ENCODE measurements at places on chromosomes 12 and 14. TPM values are rescaled to one million over a fixed set of nuclear protein-coding genes. Genes with fewer than 3 reads are reported as not detected.

DNA sequence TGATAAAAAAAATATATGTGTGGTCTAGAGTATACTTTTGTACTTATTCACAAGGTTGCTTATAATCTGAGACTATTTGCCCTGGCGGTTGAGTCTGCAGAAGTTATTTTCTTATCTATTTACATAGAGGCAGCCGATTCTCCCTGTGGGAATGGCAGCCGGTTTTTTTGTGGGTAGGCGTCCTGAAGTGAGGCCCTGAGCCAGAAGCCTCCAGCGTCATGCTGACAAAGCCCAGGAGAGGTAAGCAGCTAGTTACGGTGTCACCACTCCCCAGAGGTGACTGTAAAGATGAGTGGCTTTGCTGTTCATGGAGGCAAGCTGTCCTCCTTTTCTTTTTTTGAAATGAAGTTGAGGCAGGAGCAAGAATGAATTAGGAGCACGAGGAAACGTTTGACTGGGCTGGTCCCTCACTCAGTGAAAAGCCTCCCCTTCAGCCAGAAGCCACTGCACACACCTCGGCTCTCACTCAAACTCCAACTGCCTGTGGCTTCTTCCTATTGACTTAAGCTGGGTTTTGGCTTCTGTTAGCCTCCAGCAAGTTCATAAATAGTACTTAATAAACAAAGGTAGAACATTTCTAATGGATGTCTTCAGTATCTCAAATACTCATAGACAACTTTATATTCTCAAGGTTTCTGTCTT, 21.5 kb downstream of the PAX9 start:
- DNase-seq = no peak

Gene ASB2
- 3.2 TPM for polyA plus RNA-seq

DNA sequence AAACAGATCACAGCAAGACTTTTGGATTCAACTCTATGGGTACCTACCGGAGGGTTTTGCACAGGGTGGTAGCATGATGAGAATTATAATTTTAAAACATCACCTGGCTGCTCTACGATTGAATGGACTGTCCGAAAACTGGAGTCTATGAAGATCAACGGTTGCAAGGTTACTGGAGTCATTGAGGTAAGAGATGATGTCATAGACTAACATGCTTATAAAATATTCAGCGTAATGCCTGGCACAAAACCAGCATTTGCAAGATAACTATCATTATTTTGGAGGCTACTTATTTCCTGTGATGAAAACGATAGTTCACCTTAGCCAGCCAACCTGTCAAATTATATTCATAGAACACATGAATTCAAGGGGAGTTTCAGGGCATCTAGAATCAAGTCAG, 580.6 kb upstream of the TBX3 start:
- no peak for DNase-seq

Gene CNTN1
- 4.0 TPM for polyA plus RNA-seq

Gene SPIC
- polyA plus RNA-seq = not detected

Gene CD163
- polyA plus RNA-seq = 0.02 TPM

Gene ALDH1L2
- 3.7 TPM for polyA plus RNA-seq

- DNase-seq = no peak
These were observed 170.8 kb downstream of the RPL10L start for GRCh38 chr14:46480817-46481216.

DNA sequence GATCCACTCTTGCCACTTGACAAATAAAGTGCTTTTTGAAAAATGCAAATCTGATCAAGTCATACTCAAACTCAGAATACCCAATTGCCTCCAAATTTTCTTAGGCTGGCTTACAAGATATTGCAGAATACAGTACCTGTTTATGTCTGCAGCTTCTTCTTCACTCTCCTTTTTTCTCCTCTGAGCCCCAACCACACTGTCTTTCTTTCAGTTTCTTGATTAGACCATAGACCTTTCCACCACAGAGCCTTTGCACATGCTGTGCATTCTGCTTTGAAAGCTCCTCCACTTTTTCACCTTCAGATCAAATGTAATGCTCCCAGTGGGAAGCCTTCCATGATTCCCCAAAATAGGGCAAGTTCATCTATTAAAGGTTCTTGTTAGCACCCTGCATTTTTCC, 13.9 kb upstream of the GYS2 start:
- no peak for DNase-seq

DNA sequence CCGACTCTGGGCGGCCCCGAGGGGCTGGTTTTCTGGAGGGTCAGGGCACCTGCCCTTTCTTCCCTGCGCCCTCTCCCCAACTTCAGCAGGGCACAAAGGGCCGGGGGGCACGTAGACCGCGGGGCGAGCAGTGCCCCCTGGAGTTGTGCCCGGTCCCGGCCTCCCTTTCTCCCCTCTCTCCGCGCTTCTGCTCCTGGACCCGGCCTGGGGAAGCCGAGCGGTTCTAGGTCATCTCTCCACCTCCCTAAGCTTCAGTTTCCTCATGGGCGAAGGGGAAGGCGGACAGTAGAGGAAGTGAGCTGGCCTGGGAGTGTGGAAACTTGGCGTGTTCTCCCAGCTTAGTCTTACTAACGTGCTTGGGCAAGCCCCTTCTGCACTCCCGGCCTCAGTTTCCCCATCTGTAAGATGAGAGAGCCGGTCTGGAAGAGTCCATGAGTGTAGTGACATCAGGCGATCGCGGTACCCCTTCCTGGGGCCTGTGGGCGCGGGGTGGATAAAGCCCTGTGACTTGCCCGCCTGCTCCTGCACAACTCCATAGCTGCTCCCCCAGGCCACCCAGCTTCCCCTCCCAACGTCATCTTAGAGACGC, 158.6 kb upstream of the PARP11 start:
- DNase-seq = no peak

- DNase-seq = no peak
These were observed 6.7 kb downstream of the TAS2R43 start for GRCh38 chr12:11085419-11085818.

Gene CACNA2D4
- 0.44 TPM for polyA plus RNA-seq

GRCh38 chr14:91891101-91891500, 23.8 kb upstream of the TC2N start:
- DNase-seq = no peak

DNA sequence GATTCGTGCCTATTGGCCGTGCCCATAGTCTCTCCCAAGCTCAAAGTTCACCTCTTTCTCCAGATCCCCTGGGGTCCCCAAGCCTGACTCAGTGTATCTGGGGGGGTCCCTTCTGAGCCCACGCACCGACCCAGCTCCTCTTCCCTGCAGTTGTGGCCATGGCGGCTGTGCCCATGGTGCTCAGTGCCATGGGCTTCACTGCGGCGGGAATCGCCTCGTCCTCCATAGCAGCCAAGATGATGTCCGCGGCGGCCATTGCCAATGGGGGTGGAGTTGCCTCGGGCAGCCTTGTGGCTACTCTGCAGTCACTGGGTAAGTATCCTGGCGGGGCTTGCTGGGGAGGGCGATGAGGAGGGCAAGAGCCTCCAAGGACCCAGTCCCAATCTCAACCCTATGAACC, 5.1 kb downstream of the IFI27 start:
- DNase-seq = no peak

DNA sequence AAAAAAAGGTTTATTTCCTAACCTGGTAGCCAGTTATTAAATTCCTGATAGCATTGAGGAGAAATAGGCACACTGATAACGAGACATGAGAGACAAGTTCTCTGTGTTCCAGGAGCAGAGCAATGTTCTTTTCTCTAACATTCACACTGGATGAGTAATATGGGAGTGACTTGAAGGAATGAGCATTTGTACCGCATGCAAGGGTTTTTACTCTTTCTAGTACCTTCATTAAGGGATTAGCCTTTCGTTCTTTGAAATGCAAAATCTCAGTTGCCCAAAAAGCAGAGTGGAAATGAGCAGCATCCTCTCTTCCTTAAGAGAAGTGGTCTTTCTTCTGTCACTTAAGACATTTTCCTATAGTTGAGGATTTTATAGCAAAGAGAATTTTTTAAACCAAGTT, 54.7 kb downstream of the FGD4 start:
- no peak for DNase-seq

DNA sequence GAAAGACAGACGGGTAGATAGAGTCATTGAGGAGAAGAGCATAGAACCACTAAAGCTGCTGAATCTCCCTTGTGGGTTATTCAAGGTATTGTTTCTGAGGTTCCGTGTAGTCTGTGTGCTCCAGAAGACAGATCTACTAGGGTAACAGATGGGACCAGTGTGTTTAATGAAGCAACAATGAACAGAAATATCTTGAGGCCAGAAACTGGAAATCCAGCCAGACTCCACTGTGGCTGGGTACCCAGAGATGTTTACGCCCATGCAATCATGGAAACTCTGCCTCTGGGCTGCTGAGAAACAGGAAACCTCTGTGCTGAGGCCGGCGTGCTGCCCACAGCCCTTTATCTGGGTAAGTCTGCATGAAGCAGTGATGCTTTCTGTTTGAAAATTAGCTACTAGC, 8.3 kb downstream of the PROX2 start:
- no peak for DNase-seq

- DNase-seq = no peak
These were observed 74.0 kb downstream of the SPTSSA start for GRCh38 chr14:34387974-34388516.

DNA sequence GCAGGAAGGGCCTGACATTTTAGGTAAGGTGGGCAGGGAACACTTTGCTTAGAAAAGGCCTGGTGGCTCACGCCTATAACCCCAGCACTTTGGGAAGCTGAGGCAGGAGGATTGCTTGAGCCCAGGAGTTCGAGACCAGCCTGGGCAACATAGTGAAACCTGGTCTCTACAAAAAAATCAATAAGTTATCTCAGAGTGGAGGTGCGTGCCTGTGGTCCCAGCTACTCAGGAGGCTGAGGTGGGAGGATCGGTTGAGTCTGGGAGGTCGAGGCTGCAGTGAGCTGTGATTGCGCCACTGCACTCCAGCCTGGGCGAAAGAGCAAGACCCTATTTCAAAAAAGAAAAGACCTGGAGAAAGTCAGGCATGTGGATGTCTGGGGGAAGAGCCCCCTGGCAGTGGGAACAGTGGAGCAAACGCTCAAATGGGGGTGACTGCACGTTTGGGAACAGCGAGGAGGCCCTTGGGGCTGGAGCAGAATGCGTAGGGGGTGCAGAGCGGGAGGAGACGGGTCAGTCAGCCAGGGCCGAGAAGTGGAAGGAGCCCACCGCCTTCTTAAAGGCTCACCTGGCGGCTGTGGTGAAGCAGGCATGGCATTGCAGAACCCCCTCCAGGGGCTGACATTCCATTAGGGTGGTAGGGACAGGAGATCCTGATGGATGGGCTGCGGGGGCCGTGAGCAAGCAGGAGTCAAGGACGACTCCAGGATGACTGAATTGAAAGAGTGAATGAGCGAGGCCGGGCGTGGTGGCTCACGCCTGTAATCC, 6.2 kb upstream of the KIF26A start:
- peak; percentile 38 for DNase-seq

Measured in H1 (cell line).